ENCODE measurements at places on chromosomes 6 and 20.

- peak; percentile 74 for DNase-seq
Observed at GRCh38 chr6:149864578-149865535, 698 bp upstream of the LRP11 start.

- DNase-seq = peak; percentile 87
Observed at GRCh38 chr6:4928426-4928825, 75.4 kb downstream of the RPP40 start.

DNA sequence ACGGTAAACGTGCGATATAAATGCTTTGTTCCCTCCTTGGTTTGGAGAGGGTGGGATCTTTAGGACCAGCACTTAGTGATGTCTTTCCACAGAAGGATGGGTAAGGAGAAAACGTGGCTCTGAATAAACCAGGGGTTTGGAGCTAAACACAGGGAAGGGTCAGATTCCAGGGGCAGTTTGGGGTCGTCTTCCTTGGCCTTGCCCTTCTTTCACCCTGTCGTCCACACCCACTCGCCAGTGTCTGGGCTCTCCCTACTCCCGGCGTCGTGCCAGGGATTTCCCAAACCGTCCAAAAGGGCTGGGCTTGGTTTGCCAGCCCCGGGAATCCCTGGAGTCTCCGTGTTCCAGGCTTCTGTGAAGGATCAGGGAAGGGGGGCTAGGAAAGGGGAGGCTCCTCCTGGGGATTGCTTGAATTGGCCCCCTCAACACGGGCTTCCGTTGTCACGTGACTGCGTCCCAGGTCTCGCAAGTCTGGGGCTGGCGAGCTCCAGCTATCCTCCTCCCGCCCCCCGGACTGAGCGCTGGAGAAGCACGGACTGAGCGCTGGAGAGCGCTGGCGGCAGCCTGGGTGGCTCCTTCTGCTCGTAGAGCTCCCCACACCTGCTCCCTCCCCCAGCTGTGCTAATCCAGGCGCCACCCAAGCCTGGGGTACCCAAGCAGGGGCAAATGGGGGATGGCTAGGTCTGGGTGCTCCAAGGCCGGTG lies 9.4 kb upstream of the ARMC12 start:
- DNase-seq = peak; percentile 82

- no peak for DNase-seq
Observed at GRCh38 chr20:3192226-3193015, 12.1 kb downstream of the DDRGK1 start.
